Effector CD4-positive, alpha-beta T cell (primary cell): ENCODE measurements at places on chromosomes 3 and 15.

GRCh38 chr3:18679238-18679637 lies 254.1 kb upstream of the SATB1 start:
- DNase-seq: no peak

GRCh38 chr3:135056084-135056730 lies 261.1 kb downstream of the EPHB1 start:
- no peak for DNase-seq

DNA sequence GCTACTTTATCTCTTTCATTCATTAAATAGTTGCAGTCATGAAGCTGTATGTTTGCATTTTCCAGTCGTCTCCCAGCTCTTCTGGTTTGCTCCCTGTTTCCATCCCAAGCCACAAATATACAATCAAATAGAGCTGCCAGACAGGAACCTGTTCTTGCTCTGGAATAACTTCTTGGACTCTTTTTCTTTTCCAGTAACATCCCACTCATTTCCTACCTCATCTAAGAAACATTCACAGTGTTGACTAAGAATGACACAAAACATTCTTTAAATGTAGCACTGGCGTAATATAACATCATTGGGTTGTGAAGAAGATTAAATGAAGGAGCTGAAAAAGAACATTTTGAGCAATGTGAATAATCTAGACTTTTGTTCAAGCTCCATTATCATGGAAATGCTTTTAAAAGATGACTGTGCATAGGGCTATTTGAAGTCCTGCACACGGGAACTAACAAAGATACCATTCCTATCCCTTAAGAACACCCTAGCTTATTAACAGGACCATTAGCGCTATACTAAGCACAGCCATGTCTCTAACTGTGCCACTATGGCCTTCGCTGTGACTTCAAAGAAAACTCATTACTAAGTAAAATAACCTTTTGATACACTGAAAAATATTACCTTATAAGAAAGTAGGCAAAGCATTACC lies 574.0 kb downstream of the NAALADL2 start:
- no peak for DNase-seq

DNA sequence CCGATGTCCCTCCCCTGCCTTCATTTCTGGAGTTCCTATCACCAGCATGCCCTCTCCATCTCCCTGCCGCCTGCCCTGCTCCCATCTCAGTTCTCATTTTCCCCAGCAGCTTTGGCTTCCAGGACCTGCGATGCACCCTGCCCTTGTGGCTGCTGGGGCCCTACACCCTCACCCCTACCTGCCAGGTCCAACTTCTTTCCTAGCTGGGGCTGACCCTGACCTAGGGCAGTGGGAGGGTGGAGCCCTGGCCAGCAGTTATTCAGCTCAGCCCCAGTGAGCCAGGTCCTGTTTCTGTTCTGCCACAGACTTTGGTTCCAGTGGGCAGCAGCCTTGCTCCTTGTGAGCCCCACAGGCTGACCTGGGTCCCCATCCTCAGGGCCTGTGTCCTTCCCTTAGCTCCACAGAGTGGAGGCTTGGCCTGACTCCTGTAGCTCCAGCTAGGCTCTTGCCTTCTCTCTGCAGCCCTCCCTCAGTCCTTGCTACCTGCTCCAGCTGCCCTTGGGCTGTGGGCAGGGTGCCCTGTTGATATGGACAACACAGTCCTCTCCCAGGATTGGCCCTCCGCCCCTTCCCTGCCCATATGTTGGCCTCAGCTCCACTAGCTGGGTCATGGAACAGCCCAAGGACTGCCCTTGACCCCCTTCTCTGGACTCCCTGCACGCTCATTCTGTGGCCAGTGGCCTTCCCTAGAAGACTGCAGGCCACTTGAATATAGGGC lies 34.7 kb upstream of the PDE8A start:
- DNase-seq: no peak

DNA sequence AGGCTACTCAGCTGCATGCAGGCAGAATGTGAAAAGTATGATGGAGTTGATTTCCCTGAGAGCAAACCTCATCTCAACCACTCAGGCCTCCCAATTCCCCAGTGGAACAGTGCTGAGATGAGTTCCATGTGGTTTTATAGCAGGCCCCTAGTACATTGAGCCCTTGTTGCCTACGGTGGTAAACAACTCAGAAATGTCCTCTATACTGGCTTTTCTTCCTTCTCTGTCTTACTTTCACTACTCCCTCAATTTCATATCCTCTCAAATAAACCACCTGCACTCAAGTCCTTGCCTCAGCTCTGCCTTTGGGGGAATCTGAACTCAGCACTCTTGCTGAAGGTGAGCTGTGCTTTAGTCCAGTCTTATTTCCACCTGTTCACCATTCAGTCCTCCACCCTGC lies 399.9 kb downstream of the PDCD6IP start:
- DNase-seq: no peak

- no peak for DNase-seq
Measured at GRCh38 chr3:46763178-46763577, 45.5 kb upstream of the PRSS50 start.
